Esophagus squamous epithelium (tissue), 5 donors: ENCODE measurements at places on chromosomes 2 and 18.

DNA sequence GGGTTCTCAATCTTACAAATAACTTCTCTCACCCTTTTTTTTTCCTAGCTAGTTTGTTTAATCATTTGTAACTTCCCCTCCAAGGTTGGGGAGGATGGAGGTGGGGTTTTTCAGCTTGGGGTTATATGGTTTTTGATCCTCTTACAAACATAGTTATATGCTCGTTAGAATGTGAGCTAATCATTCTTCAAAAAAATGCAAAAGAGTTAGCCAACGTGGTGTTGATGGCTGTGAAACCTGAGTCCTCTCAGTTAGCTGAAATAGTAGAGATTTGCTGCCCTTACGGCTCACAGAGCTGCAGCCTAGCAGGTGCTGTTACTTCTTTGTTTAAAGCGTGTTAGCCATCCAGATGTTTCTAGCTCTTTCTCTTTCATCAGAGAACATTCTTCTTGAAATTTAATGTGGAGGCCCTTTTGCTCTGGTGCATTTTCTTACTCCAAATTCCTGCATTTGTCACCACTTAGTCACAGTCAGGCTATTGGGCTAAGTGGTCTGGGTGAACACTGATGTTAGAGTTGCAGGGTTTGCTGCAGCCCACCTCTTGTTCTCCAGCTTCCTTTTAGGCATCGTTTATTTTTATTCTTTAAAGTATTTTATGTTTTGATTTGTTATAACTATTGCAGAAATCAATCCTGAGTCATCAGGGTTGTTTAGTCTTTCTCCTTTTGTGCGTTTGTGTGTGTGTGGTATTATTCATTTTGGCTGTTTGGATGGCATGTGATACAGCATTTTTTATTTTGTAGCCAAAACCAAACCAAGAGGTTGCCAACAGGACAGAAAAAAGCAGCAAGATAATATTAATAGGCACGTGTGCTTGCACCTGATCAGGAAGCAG is 41.1 kb downstream of the LIMS1 start:
- no peak for DNase-seq

GRCh38 chr2:225416616-225417367 is 17.3 kb downstream of the NYAP2 start:
- no peak for DNase-seq

GRCh38 chr2:21361384-21361783 is 237.6 kb downstream of the TDRD15 start:
- DNase-seq: no peak

DNA sequence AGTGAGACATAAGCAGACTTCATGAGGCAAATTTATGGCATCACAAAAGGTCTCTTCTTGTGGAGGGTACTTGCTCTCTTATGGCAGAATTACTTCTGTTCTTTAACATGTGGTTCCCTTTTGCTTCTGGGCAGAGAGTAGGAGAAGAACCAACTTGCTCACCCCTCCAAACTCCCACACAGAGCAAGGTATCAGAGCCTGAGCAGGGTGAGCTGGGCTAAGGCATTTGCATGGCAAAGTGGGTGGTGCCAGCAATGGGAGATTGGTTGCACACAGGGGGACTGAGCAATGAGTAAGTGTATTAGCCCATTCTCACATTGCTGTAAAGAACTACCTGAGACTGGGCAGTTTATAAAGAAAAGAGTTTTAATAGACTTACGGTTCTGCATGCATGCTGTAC is 64.2 kb upstream of the ITGB6 start:
- DNase-seq: no peak

GRCh38 chr18:63000839-63001238 is 285.5 kb downstream of the PHLPP1 start:
- no peak for DNase-seq

DNA sequence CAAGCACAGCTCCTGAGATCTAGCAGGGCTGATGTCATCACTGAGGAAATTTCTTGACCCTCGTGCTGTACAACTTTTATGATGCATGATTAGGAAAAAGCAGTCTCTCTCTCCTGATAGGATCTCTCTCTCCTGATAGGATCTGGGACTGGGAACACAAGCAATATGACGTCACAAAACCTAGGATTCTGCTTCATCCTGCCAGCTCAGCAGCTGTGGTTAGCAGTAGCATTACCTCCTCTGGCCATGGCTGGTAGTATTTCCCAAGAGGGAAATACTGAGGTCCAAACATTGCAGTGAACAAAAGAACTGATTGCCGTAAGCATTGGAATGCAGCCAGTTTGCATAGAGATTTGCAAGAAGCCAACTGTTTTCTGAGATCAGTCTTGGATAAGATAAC is 521.2 kb upstream of the POU3F3 start:
- no peak for DNase-seq

DNA sequence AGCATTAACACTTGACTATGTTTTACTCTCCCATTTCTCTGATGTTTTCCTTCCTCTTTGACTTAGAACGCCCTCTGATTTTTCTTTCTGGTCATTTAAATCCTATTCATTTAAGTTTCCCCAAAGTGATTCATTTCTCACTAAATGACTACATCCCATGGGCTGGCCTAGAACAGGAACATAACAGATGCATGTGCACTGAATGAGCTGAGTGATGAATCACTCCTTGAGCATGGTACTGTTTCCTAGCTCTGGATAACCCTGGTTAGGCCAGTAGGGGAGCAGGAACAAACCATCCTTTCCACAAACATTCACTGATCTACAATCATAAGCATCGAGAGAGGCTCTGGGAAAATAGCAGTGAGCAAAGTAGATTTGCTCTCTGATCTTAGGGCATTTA is 221.9 kb upstream of the SETBP1 start:
- no peak for DNase-seq

GRCh38 chr2:78118037-78118436 is 595.9 kb upstream of the LRRTM4 start:
- no peak for DNase-seq

DNA sequence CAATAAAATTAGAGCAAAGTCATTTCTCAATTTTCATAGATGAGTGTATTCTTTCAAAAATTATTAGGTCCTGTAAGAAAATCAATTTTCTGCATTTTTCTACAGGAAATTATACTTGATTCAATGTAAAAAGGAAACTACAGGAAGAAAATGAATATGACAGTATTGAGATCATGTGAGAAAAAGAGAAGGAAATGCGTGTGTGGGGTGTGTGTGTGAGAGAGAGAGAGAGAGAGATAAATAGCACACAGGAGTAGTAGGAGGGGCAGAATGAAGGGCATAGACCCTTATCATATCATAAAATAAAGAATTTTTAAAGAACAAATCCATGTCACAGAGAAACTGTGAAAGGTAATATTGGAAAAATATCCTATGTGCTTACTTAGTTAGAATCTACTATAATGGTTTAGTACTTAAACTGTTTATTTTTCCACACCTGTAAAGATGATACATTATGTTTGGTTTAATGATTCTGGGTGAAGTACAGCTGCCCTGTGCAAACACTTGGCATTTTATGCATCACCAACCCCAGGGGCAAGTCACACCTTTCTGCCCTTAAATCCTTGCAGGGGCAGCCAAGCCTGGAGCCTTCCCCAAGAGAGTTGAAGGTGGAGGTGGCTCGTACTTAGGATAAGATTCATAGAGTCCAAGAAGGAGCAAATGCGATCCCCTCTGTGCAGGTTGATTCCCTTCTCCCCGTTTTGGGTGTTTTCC is 276.4 kb downstream of the TGIF1 start:
- no peak for DNase-seq

DNA sequence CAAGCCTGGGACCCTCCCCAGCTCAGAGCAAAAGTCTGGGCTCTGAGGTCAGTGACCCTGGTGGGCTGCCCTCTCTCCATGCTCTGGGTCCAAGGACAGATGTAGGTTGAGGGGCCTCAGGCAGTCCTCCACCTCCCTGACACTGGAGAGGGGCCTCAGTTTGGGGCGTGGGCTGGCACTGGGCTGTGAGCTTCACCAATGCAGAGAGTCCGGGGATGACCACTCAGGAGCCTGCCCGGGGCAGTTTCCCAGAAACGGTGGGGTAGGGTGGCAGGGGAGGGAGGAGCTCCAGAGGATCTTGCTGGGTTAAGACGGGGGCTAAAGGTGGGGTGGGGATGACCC is 40.5 kb upstream of the SMAD7 start:
- no peak for DNase-seq

DNA sequence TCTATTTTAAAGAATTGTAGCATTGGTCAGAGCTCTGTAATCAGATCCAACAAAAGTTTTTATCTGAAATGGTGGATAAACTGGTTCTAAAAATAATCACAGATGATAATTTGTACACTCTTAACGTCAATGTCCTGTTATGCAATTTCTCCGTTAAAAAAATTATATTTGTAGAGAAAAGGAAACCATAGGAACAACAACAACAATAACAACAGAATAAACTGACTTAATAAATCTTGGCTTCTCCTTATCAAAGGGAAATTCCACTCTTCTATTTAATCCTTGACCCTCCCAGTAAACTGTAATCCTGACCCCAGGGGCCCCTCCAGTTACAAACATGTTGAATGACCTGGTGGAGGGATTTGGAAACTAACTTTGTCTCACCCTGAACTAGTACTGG is 78.6 kb upstream of the ZFP36L2 start:
- DNase-seq: no peak

GRCh38 chr2:61425605-61426155 is 45.2 kb downstream of the USP34 start:
- no peak for DNase-seq

DNA sequence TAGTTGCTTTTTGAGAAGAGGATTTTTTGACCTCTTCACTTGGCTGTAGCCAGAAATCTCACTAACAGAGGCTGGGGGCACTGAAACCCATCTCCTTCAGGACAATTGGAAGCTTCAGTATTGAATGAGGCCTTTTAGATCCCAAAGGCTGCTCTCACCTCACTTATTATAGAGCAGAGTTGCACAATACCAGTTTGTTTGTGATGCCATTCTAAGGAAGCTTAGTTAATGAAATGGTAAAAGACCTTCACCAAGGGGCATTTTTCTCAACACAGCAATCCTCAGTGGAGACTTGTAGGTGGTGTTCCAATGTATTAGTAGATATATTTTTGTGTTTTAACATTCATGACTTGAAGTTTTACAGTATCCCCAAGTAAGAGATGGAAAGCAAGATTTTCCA is 71.0 kb upstream of the RFX8 start:
- DNase-seq: no peak

- no peak for DNase-seq
Measured at GRCh38 chr2:40095000-40095399, 315.9 kb upstream of the THUMPD2 start.

DNA sequence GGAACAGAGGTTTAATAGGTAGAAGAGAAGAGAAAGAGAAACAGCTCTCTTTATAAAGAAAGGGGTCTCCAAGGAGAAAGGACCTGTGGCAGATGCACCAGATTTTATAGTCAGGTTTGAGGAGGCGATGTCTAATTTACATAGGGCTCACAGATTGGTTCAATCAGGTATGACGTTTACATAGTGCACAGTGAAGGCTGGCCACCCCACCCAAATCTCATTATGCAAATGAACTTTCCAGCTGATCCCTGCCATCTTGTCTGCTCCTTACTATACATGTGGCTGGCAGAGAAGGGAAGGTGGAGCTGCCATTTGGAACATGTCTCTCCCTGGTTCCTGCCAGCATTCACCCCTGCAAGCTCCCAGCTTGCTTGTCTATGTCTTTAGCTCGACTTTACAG is 557.8 kb downstream of the SUCLG1 start:
- DNase-seq: no peak

DNA sequence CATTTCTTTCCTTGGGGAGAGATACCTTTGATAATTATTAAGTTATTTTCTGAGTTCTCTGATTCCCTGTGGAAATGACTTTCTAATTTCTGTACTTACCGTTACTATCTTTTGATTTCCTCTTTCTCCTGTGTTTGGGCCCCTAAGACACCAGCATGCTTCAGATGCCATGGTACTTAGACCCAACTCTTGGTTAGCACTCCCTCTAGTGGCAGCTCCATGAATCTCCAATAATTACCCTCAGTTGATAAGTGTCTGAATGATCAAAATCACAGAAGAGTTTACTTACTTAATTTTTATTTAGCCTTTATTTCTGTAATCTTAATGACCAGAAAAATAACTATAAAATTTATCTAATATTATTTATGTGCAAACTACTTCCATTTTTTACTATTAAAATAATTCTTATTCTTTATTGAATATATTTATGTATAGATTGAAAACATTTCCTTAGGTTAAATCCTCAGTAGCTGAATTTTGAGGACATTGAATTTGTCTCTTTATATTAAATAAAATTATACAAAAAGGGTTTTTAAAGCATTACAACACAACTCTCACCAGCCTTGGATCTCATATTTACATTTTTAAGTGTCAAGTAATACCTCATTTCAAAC is 300.4 kb downstream of the KCNS3 start:
- DNase-seq: no peak

DNA sequence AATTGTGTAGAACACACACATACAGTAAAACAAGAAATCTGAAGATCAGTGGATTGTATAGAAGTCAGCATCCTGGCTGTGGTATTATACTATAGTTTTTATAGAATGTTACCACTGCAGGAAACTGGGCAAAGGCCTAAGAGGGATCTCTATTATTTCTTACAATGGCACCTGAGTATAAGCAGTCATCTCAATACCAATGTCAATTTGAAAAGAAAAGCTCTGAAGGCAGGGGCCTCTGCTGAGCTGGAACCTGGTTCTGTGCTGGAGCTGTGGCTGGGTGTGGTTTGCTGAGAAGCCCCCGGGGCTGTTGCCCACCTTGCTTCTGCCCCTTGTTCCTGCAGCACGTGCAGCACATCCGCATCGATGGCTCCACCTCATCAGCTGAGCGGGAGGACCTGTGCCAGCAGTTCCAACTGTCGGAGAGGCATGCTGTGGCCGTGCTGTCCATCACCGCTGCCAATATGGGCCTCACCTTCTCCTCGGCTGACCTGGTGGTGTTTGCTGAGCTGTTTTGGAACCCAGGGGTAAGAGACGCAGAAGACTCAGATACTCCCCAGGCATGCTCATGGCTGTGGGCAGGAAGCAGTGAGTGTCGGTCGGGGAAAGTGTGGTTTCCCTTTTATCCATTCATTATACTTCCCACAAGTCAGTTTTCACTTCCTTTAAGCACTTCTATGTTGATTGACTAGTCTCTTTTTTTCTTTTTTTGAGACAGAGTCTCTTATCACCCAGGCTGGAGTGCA is 23.5 kb upstream of the RPL37A start:
- no peak for DNase-seq

GRCh38 chr2:48445091-48445725 is 84.7 kb upstream of the STON1 start:
- no peak for DNase-seq

GRCh38 chr2:100422320-100423055 is 5.0 kb upstream of the CHST10 start:
- DNase-seq: no peak
